ENCODE measurements at places on chromosomes 2 and 18.
A peak's percentile ranks its signal among the peaks of the same experiment; 100 is the strongest.

DNA sequence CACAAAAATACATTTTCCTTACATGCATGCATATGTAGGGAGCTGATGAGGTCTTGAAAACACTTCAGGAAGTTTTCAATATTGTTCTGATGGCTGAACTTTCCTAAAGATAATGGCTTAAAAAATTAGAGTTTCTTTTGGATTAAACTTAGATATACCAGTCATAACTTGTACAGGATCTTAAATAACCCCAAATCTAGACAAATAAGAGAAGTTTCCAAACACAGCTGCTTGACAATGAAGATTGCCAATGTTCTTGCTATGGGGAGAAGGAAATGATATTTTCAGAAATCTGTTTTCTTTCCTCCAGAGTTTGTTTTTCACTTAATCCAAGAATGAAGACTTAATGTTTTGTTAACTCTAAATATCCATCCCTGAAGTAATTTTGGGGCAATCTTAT lies 54.6 kb upstream of the SPTBN1 start:
- DNase-seq, result no peak

- DNase-seq, result no peak
These were observed 43.4 kb upstream of the TNFRSF11A start for GRCh38 chr18:62281684-62282083.

- DNase-seq, result no peak
These were observed 65.2 kb upstream of the CTDP1 start for GRCh38 chr18:79614211-79614955.

- peak; percentile 76 for DNase-seq
These were observed 11.4 kb upstream of the ALPI start for GRCh38 chr2:232444409-232445148.

GRCh38 chr2:46557788-46558187 lies 78.4 kb downstream of the TMEM247 start:
- no peak for DNase-seq

GRCh38 chr18:31105733-31106132 lies 3.5 kb upstream of the DSC2 start:
- DNase-seq, result no peak

DNA sequence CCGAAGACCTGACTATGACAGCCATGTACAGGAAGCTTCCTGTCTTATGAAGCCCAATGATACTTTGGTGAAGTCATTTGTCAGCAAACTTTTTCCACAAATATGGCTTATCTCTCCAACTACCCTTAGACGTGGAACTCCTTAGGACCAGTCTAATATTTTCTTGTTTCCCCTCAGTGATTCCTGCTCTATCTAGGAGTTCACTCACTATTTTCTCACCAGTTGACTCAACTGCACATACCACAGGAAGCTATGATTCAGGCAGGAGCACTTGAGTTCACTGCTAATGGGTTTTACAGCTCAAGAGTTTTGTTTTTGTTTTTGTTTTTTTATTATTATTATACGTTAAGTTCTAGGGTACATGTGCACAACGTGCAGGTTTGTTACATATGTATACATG lies 109.3 kb downstream of the ANTXR1 start:
- DNase-seq, result no peak

GRCh38 chr2:62524293-62524941 lies 18.4 kb upstream of the TMEM17 start:
- DNase-seq, result no peak

- DNase-seq, result no peak
These were observed 221.7 kb downstream of the PHLPP1 start for GRCh38 chr18:62937065-62937464.

GRCh38 chr18:32360682-32361345 lies 109.9 kb downstream of the GAREM1 start:
- no peak for DNase-seq

DNA sequence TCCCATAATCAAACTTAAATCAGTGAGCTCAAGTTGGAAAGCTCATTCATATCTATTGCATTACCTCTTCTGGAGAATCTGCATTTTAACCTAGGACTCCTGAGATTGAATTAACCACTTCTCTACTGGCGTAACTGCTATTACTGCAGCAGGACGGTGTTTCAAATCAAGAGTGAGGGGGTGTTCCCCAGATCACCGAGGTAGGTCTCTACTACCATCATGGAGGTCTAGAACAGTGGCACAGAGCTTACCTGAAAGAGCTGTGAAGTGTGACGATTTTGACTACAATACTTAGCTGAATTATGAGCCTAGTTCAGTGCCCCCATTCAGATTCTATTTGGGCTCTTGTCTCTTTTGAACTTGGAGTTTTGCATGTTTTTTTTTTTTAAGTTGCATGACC lies 119.5 kb downstream of the POLE4 start:
- DNase-seq, result no peak

DNA sequence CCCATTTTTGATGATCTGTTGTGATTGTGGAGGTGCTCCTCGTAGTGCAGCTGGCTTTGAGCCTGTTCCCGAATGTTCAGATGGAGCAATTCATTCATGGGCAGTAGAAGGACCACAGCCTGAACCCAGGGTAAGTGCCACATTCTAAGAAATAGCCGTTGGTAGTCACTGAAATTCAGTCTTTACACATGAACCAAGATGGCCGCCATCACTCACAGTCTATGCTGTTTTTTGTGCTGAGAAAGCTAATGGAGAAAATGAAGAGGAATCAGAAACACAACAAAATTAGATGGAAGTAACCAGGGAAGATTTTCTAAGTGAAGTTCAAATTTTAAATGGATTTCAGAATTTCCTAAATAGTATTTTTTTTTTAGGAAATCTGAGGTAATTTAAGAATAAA lies 25.5 kb downstream of the DSG1 start:
- DNase-seq, result no peak

GRCh38 chr18:50745945-50746344 lies 73.9 kb downstream of the MRO start:
- no peak for DNase-seq

DNA sequence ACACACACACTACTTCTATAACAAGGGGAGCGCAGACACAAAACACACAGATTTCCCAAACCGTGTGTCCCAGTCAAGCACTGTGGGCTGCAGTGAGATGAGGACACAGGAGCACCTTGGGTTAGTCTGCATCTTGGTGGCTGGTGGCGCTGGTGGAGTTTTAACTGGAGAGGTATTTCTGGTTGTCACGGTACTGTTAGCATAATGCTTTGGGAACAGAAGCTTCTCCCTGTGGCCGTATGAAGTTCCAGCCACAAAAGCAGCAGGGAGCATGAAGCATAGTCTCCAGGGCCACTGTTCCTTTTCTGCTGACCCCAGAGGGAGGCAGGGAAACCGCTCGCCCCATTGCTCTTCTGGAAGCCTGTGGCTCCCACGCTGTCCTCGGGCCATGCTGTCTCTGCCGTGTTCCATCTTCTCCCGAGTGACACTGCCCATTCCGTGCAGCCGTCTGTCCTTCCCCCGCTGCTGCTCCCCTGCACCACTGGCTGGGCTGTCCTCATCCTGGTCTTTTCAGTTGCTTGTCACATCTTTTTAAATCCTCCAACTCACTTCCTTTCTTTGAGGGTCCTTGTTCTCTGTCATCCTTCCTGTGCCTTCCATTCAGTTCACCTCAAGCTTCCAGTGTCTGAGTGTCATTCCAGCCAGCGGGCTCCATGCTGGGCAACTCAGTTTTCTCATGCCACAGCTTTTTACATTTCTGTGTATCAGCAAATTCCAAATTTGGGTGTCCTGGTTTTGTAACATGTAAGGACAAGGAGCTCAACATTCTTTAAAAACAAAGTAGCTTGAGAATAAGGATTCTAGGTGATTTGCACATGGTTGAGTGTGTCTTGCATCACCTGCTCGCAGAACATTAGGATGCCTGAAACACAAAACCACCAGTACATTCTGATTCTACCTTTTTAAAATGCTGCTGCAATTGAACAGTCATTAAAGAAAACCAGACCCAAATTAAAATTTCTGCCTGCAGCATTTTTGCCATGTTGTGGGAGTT lies 125.0 kb downstream of the MTCL1 start:
- DNase-seq, result peak; percentile 19

- DNase-seq, result no peak
These were observed 171.0 kb downstream of the AFF3 start for GRCh38 chr2:99971326-99971900.

DNA sequence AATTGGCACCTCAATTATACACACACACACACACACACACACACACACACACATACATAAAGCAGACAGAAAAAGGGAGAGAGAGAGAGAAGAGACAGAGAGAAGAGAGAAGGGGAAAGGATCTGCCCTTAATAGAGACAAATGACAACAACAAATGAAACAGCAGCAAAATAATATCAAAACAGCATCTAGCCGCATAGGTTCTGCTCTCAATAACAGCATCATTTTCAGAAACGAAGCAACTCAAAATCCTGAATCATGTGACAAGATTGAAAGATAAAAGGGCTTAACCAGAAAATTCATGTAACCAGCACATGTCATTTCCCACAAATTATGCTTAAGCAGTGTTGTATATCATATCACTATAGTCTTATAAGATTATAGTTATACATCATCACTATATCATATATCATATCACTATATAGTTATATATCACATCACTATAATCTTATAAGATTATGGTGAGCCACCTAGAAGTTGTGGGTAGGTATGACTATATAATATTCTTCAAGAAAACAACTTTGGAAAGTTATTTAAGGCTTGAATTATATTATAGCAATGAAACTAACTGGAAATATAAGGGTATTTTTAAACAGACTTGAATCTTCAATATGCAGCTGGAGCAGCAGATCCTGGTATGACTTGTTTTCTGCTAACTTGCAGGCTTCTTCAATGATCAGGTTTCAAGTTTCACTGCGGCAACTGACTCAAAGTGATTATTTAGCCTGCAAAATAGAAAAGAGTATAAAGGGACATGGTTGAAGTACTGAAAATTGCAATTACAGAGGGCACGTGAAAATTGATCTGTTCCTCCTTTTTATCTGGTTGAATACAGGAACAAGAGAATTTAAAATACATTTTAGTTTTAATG lies 16.1 kb upstream of the VPS54 start:
- DNase-seq, result no peak

- no peak for DNase-seq
These were observed 182.9 kb upstream of the TANK start for GRCh38 chr2:160977376-160977775.

DNA sequence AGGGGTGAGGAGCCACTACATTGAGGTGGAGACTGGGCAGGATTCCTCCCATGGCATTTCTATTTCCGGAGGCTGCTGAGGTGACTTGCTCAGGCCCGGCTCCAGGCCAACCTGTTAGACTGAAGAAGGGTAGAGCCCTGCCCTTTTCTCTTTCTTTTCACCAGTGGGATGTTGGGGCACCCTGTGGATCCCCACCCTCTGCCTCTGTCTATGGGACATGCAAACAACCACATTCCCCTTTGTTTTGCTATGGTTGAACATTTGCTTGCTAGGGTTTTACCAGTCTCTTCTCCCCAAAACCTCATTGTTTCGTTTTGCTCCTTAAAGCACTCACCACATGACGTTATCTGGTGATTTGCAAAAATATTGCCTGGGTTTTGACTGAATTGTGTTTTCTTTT lies 183.3 kb downstream of the ARL4C start:
- DNase-seq, result no peak

DNA sequence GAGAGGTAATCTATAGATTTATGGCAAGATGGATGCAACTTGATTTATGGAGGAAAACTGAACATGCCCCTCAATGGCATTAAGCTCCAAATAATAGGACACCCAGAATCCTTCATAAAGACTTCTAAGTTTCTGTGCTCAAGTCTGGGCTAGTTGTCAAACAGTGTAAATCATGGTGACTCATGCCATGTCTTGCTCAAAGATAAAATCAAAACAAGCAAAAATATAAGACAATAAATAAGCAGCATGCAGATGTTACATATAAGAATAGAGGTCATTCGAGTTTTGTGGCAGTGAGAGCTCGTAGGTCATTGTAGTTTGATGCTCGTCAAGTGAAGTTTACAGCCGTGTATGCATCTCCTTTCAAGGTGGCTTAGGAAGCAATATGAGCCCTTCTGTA lies 403.2 kb downstream of the THSD7B start:
- DNase-seq, result no peak

- no peak for DNase-seq
These were observed 5.0 kb upstream of the EVA1A start for GRCh38 chr2:75565472-75566462.

DNA sequence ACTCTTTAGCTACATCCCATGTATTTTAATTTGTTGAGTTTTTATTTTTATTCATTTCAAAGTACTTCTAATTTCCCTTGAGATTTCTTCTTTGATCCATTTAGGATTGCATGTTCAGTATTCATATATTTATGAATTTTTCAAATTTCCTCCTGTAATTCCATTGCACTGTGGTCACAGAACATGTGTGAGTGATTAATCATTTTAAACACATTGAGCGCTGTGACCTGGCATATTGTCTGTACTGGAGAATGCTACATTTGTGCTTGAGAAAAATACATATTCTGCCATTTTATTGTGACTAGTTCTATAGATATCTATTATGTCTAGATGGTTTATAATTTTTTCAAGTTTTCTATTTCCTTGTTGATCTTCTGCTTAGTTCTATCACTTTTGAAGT lies 353.7 kb downstream of the RAD51AP2 start:
- DNase-seq, result no peak

- DNase-seq, result peak; percentile 17
These were observed 3.1 kb downstream of the RPRD1A start for GRCh38 chr18:36064027-36064808.

- DNase-seq, result peak; percentile 57
These were observed 800 bp downstream of the IL1RL2 start for GRCh38 chr2:102187496-102188150.

DNA sequence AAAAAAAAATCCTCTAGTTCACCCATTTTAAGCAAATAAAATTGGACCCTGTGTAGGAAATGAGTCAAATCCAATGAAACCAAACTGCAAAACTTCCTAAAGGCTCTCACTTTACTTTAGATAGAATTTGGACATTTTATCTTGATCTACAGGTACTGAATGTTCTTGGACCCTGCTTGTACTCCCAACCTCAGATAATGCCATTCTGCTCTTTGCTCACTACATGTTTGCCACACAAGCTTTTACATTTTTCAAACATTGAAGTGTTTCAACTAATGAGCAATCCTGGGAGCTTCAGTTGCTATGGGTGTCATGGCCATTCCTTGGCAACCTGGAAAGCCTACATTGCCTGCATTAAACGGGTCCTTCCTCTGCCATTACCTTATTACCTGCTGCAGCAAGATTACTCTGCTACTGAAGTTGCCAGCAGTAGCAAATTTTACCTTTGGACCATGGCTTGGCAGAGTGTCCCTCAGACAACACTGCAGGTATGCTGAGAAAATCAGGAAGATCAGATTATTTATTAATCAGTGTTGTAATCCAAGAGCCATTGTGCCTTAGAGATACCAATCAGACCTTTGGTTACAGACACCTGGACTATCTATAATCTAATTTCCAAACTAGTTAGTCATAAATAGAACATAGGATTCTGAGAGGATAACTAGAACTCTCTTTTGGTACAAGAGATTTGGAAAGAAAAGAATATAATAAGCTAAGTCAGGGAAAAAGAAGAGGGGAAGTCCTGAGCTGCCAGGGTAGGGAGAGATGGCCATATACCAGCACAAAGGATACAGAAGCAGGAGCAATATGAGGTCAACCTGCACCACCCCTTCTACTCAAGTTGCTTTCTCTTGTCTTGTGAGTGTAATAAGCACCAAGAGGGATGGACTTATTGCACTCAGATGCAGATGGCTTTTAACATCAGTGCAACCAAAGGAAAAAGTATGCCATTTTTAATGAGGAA lies 293.3 kb upstream of the TFPI start:
- no peak for DNase-seq

GRCh38 chr2:212977152-212977551 lies 174.3 kb downstream of the IKZF2 start:
- DNase-seq, result no peak
